Islet precursor cell (in vitro differentiated cells): ENCODE measurements at places on chromosomes 6 and 20.

GRCh38 chr6:158831571-158831970 is 12.4 kb upstream of the EZR start:
- DNase-seq, result peak; percentile 57

DNA sequence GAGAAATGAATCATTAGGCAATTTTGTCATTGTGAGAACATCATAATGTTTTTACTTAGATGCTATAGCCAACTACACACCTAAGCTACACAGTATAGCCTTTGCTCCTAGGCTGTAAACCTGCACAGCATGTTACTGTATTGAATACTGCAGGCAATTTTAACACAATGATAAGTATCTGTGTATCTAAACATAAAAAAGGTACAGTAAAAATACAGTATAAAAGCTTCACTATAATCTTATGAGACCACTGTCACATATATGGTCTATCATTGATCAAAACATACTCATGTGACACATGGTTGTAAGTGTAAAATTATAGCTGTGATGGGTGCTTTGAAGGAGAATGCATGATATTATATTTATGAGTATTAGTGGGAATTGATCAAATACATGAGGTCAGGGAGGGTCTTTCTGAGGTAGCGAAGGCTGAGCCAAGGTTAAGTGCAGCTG is 29.2 kb upstream of the CCN2 start:
- DNase-seq, result no peak

GRCh38 chr6:155883741-155884140 is 428.1 kb upstream of the NOX3 start:
- no peak for DNase-seq

DNA sequence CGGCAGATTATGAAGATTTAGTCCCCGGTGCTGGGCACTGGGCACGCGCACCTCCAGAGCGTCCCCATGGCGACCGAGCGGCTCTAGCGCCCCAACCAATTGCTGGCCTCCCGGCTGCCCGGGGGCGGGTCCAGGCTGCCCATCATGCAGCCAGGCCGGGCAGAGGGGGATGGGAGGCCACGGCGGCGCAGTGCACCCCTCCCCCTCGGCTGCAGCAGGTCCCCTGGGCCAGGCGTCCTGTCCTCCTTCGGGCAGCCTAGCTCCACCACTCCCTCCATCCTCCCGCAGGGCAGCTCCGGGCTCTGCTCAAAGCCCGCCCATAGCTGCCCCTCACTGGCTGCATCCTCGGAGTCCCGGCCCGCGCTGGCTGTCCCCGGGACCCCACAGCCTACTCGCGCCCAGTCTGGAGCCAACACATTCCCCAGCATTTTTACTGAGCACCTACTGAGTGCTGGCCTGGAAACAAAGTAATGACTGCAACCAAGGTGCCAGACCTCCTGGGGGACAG is 99.4 kb downstream of the ASXL1 start:
- peak; percentile 94 for DNase-seq

DNA sequence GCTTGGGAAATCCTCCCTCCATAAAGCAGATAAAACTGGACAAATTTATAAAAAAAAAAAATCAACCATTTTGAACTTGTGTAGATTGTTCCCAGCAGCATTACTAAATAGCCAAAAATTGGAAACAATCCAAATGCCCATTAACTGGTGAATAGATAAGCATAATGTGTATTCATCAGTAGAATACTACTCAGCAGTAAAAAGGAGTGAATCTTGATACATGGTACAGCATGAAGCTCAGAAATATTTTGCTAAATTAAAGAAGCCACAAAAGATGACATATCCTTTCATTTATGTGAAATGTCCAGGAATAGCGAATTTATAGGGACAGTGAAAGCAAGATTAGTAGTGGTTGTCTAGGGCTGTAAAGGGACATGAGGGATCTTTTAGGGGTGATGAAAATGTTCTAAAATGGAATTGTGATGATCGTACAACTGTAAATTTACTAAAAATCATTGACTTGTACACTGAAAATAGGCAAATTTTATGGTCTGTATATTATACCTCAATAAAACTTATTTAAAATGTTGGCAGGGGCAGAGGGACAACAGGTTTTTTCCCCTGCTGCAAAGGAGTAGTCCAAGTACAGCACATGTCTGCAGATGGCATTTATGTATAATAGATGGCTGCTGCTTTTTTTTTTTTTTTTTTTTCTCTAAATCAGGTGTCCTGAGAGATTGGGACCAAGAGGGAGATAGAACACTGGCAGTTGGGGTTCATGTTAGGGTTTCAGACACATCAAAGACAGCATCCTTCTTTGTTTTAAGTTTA is 59.5 kb downstream of the CBFA2T2 start:
- DNase-seq, result no peak

DNA sequence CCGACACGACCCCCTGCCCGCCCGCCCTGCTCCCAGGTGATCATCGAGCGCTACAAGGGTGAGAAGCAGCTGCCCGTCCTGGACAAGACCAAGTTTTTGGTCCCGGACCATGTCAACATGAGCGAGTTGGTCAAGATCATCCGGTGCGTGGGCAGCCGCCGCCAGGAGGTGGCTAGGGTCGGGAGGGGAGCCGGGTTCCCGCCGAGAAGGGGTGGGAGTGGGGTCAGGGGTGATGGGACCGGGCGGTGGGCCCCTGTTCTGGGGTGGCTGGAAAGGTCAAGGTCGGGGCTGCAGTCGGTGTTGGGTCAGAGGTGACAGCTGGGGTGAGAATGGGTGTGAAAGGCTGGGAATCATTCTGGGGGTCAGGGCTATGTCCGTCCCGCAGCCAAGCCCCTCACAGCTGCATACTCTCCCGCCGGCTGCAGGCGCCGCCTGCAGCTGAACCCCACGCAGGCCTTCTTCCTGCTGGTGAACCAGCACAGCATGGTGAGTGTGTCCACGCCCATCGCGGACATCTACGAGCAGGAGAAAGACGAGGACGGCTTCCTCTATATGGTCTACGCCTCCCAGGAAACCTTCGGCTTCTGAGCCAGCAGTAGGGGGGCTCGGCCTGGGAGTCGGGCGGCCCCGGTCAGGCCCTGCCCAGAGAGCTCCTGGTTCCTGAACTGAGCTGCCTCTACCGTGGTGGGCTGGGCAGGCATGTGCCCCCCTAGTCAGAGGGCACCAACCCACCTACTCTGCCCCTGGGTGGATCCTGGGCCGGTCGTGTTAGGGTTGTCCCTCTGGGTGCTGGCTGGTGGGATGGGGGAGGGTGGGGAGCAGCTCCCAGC is 1.0 kb downstream of the MAP1LC3A start:
- peak; percentile 59 for DNase-seq

DNA sequence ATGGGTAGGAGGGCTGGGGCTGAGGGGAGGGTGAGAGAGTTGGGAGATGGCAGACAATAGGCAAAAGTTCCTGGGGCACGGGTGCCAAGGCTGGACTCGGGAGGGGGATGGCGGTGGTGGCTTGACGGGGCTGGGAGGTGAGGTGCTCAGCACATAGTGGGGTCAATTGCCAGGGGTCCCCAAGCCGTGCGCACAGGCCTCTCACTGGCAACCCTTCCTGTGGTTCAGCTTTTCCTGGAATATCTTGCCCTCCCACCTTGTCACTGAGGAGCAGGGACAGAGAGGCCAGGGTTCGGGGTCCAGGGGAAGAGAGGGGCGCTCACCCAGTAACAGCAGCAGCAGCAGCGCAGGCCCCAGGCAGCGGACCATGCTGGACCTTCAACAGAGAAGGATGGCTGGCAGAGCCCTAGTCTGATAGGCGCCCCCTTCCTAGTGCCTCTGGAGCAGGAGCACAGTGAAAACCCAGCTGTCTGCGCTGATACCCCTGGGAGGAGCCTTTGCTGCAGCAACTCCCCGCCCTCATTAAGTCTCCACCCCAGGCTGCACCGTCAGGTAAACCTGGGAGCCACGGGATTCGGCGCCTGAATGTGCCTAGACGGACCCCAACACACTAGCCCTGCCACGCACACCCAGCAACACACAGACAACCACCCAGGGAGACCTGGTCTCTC is at the start of gene GFRA4:
GFRA4 (minus strand) TSS at position 369 of the 671 bp plus-strand sequence; CDS start at position 369, 0 bp downstream.
- peak; percentile 49 for DNase-seq
